ENCODE measurements at places on chromosomes 5 and 9. TPM values are rescaled to one million over a fixed set of nuclear protein-coding genes. Genes with fewer than 3 reads are reported as not detected.

EIF4E1B gene
- not detected for total RNA-seq

EPB41L4A gene
- 0.37 TPM for total RNA-seq

IRX2 gene
- total RNA-seq, result not detected

CSF2 gene
- total RNA-seq, result not detected

EGR1 gene
- 0.85 TPM for total RNA-seq

TRIM32 gene
- 22.2 TPM for total RNA-seq

PCDHGB2 gene
- total RNA-seq, result 2.4 TPM

TRIM7 gene
- total RNA-seq, result 1.2 TPM

KIAA0825 gene
- total RNA-seq, result 3.0 TPM

ABHD17B gene
- total RNA-seq, result 20.7 TPM

BTNL8 gene
- not detected for total RNA-seq

TCF7 gene
- 0.28 TPM for total RNA-seq

GNA14 gene
- 0.57 TPM for total RNA-seq

FOXI1 gene
- total RNA-seq, result not detected
